ENCODE measurements at places on chromosomes 11 and 22.

DNA sequence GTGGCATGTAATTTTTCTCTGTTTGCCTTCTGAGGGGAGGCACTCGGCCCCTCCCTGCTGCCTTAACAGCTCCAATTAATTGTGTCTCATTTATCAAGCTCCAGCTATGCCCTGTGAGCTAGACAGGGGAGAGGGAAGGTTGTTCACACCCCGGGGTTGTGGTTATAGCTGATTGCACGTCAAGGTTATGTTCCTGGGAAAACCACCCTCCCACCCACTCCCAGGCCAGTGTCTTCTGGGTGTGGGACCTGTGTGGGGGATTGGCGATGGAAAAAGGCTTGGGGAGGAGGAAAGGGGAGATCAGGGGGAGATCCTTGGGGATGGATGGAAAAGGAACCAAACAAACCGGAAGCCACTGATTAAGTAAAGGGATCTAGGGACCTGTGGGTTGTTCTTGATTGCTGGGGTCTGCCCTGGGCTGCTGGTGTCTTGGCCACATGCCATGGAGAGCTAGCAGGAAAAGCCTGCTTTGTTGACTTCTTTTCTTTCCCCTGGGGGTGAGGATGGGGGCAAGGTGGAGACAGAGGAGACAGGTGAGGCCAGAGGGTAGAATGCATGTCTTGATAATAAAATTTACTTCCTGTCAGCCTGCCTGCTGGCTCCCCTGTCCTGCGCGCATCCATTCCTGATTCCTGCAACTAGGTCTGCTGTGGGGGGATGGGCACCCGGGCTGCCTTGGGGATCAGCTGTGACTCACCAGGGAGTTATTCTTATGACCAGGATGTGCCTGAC is 13.5 kb upstream of the SORL1-AS1 start:
- peak; percentile 66 for DNase-seq

GRCh38 chr11:101914341-101914737 is 471 bp upstream of the CEP126 start:
- DNase-seq: no peak

GRCh38 chr11:21723678-21724077 is 469.2 kb upstream of the ANO5 start:
- DNase-seq: no peak

- DNase-seq: no peak
Observed at GRCh38 chr22:19667872-19668740, 46.2 kb upstream of the SEPTIN5 start.

DNA sequence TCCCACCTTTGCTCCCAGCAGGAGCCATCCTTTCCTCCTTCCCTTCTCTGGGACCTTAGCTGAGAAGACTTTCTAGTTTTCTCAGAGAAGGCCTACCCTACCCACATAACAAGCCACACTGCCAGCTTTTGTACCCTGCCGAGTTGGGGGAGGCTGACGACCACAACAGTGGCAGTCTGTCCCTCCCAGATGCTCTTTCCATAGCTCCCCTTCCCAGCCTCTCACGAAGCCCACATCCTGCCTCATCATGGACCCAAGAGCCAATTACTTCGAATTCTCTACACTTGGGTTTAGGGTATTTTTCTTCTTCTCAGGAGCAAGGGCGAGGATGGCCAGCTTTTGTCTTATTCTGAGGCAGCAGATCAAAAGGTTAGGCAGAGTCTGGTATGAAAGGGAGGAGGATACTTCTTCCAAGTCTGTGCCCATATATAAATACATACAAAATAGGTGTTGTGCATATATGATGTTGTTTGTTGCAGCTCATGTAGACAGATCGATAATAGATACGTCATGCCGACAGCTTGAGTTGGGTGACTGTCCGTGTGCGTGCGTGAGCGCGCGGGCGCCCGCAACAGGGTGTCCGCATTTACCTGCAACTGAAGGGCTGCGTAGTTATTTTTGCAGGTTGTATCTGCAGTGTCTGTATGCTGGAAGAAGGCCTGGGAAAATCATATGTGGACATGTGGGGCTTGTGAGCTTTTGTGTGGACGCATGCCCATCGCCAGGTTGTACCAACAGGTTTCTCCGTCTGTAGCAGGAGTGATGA is 846 bp upstream of the NRGN start:
- no peak for DNase-seq

DNA sequence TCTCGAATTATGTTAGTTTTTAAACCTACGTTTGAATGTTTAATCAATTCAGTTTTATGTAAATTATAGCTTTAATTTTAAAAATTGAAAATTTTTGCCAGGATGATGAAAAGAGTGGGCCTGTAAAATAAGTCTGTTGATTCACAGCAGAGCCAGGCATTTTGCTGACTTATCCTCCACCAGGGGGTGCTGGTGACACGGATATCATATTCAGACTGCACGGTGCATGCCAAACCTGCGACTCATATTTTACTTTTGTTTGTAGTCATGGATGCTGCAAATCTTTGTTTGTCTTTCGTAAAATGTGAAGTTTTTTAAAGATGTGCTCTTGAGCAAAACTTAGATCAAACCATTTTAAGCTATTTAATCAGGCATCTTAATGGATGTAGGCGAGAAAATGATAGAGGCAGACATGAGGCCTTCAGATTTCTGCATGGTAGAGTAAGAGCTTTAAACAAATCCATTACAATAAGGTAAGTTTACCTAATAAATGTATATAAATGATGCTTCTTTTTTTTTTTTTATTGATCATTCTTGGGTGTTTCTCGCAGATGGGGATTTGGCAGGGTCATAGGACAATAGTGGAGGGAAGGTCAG is 3.6 kb upstream of the OR8B3 start:
- DNase-seq: peak; percentile 57

- peak; percentile 15 for DNase-seq
Observed at GRCh38 chr11:11022125-11022730, 164.4 kb upstream of the ZBED5 start.

DNA sequence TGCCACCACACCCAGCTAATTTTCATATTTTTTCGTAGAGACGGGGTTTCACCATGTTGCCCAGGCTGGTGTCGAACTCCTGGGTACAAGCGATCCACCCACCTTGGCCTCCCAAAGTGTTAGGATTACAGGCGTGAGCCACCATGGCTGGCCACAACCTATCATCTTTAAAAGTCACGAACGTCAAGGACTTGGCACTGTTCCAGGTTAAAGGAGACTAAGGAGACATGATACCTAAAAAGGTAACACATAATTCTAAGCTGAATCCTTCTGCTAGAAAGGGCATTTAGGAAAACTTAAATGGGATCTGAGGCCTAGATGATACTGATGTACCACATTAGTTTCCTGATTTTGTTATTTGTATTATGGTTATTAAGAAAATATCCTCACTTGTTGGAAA is 43.3 kb upstream of the SYT9 start:
- peak; percentile 14 for DNase-seq

DNA sequence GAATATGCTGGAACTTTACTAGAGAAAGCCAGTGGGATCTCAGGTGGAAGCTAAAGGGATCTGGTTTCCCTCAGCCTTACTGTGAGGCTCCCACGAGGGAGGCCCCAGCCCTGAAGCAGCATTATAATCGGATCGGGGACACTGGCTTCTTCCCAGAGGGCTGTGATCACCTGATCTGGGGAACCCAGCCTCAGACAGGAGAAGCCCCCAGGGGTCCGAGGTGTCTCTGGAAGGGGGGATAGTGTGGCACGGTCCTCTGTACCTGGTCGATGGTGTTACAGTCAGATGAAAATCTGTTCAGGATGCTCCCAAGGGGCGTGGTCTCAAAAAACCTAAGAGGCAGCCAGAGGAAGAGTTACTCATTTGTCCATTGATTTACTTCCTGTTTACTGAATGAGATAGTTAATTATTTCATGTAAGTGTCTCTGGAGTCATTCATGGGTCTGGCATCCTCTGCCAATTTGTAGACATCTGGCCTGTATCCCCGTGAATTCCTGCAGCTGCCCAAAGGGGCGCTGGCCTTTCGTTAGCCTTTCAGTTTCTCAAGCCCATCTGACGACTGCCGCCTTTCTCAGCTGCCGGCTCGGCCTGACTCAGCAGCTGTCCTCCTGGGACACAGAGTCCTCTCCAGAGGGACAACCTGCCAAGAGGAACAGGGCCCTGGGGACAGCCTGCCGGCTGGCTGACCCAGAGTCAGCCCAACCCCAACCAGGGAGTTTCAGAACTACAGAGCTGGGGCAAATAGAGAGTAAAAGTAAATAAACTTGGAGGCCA is 17.0 kb upstream of the KCNJ11 start:
- DNase-seq: peak; percentile 59

DNA sequence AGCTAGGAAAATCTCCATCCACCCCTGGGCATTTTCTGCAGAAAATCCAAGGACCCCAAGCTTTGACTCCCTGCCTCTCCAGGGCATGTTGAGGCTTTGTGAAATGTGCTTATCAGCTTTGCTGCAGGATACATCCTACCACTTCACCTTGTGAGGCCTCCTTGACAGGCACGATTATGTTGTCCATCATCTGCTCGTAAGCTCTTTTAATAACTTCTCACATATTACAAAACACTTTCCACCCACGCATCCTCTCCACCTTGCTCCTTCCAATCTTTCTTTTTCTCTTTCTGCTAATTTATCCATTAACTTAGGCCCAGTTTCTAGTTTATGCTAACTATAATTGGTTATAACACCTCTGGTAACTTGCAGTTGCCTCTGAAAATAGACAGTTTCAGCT is 147.0 kb upstream of the MTNR1B start:
- peak; percentile 27 for DNase-seq

All from NCI-H82 (cell line).